ENCODE measurements at places on chromosomes 2 and 18.

DNA sequence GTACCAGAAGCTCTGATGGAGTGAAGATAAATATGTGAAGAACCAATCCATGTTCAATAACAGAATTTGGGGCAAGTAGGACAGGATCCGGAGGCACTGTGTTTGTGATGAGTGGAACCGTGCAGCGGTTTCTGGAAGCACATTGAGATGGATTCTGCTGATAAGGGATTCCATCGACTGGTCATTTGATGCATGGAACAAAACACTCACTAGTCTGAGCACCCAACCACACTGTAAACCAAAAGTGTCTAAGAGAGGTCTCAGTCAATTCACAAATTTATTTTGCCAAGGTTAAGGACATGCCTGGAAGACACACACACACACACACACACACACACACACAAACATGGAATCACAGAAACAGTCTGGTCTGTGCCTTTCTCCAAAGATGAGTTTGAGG, 459.5 kb downstream of the FBXO15 start:
- DNase-seq, result no peak

DNA sequence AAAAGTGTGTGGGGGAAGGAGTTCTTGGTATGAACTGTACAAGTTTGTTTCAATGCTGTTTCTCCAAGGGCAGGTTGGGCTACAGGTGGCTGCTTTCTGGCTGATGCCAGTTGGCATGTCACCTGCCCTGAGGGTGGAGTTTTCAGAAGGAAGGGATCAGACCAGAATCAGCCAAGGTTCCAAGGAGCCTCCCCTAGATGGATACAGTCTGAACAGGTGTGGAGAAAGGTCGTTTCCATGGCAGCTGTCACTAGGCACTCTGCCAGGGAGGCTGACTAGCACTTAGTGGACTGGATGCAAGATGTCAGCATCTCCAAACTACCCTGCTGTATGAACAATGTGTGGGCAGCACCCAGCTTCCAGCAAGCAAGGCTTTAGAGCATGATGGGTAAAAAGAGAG, 444.4 kb upstream of the HNRNPA3 start:
- no peak for DNase-seq

- DNase-seq, result no peak
Observed at GRCh38 chr2:214127571-214127970, 283.3 kb upstream of the VWC2L start.

DNA sequence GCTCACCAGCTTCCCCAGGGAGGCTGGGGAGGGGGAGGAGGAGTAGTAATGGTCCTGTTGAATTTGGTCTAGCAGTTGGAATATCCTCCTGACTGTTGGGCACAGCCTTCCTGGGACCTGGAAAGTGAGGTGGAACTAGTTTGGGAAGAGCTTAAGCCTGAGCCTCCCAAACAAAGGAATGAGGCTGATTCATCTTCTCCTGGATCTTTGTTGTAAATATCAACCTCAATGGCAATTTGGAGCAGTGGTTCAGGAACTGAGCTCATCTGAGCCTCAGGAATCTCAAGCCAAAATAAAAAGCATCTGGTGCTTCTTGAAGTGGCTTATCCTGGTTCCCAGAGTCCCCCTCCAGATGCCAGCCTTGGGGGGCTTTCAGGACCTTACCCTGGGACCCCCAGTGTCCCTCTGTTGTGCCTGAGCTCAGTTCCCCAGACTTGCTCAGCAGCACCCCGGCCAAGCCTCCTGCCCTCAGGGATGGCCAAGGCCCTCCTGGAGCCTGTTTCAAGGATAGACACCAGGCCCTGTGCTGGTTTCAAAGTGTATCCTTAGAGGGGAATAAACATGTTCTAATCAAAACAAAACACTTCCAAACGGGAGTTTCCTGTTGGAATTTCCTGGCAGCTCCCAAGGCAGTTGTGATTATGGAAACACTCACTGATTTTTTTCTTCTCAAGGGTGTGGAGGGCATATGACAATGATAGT, 112.6 kb downstream of the DDX1 start:
- no peak for DNase-seq

DNA sequence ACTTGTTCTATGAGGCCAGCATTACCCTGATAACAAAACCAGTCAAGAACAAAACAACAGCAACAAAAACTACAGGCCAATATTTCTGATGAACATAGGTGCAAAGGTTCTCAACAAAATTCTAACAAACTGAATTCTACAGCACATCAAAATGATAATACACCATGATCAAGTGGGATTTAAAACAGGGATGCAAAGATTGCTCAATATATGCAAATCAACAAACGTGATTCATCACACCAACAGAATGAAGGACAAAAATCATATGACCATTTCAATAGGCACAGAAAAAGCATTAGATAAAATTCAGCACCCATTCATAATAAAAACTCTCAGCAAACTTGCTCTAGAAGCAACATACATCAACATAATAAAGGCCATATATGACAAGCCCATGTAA, 173.6 kb downstream of the CAMKMT start:
- DNase-seq, result no peak

GRCh38 chr2:222355860-222356259, 57.1 kb upstream of the PAX3 start:
- DNase-seq, result no peak

DNA sequence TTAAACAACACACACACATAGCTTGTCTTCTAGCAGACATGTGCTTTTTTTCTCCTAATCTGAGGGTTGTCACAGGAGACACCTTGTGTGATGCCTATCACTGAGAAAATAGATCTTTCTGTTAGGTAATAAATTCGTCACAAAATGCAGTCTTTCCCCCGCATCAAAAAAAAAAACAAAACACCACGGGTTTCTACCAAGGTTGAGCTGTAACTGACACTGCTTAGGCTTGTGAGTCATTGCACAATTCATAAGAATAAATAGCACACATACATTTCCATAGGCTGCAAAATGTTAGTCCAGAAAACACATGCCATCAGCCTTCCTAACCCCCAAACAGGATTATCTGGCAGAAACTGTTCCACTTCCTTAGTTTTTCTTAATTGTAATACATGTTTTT, 6.5 kb downstream of the TMEM163 start:
- DNase-seq, result no peak

DNA sequence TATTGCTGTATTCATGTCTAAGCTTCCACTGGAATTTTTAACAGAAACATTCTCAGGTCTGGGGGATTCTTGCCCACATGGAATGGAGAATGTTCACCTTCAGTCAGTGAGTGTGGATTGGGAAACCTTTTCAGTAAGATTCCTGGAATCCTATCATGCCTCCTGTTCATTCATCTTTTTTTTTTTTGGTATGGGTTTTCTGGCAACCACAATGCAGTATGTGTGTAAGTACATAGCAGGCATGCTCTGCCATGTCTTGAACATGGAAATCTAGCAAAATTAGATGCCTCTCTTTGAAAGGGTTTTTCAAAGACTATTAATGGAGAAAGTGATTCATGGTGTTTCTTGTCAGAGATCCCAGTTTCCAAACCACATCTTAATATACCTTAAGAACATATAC, 176.5 kb downstream of the LTBP1 start:
- no peak for DNase-seq

- no peak for DNase-seq
Observed at GRCh38 chr2:88521445-88522073, 69.1 kb upstream of the FOXI3 start.

DNA sequence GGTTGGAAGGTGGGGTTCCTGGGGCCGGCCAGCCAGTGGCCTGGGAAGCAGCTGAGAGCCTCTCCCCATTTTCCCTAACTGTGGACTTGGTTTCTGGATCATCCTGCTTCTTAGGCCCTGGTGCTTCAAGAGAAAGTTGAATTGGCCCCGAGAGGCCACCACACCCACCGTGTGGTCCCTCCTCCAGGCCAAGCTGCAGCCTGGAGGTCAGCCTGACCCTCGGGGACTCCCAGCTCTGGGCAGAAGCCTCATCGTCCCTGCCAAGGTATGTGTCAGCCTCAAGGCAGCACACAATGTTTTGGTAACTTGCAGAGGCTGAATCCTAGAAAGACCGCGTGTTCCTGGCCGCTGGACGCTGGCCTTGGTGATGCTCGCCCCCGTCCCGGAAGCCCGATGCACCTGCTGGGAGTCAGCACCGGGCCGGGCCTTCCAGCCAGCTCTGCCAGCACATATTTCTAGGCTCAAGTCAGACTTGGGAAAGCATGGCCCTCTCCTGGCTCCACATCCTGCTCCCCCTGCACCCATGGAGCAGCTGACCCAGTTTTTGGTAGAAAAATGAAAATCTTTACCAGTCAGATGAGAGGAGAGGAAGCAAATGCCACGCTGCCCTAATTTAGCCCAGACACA, 72.6 kb downstream of the ACTR2 start:
- DNase-seq, result no peak

- no peak for DNase-seq
Observed at GRCh38 chr18:3499501-3499900, 49.5 kb downstream of the TGIF1 start.

DNA sequence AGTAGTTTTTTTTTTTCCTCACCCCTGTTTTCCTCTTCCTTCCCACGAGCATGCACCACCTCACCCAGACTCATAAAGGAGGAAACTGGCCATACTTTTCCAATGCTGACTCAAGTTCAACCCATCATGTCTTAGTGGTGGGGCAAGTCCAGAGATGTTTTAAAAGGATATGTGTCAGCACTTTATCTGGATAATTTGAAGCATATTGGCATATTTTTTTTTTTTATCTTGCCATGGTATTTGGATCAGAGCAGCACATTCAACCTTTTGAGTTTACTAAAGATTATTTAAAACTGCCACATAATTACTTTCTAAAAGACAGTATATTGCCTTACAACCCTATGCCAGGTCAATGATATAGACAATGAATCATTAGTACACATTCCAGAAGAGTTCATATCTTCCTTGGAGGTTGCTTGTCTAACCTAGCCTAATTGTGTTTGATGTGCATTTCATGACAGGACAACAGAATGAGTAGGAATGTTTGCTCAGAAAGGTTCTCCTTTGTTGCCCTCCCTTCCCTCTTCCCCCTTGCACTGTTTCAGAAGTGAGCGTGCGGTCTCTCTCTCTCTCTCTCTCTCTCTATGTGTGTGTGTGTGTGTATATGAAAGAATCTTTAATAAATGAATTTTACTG, 950.7 kb upstream of the FAM98A start:
- DNase-seq, result no peak

DNA sequence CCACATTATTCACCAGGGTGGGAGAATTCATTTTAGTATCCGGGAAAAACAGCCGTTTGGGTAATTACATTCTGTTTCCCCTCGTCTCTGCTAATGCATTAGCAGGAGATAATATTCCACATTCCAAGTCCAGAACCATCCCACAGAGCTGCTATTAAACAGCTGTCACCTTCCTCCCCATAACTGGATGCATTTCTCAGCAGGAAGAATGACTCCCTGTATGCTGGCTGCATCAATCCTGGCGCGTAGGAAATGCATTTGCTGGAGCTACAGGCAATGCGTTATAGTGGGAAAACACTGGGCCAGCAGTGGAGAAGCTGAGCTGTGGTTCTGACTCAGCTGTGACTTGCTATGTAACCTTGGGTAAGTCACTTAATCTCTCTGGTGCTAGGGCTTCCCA, 246.0 kb downstream of the CLIP4 start:
- DNase-seq, result no peak

DNA sequence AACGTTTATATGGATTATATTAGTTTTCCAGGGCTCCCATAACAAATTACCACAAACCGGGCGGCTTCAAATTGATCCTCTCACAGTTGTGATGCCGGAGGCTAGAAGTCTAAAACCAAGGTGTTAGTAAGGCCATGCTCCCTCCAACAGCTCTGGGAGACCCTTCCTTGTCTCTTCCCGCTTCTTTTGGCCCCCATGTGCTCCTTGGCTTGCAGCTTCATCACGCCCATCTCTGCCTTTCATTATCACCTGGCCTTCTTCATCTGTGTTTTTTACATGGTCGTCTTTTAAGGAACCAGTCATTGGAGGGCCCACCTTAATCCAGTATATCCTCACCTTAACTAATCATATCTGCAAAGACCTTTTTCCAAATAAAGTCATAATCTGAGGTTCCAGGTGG, 13.9 kb downstream of the MAPRE2 start:
- DNase-seq, result no peak

GRCh38 chr2:186977433-186978045, 128.6 kb upstream of the ZSWIM2 start:
- DNase-seq, result no peak

GRCh38 chr2:84674586-84674985, 158.3 kb downstream of the DNAH6 start:
- DNase-seq, result no peak

GRCh38 chr18:22702806-22703205, 230.3 kb upstream of the RBBP8 start:
- DNase-seq, result no peak

- no peak for DNase-seq
Observed at GRCh38 chr2:15159206-15159605, 401.9 kb downstream of the NBAS start.

DNA sequence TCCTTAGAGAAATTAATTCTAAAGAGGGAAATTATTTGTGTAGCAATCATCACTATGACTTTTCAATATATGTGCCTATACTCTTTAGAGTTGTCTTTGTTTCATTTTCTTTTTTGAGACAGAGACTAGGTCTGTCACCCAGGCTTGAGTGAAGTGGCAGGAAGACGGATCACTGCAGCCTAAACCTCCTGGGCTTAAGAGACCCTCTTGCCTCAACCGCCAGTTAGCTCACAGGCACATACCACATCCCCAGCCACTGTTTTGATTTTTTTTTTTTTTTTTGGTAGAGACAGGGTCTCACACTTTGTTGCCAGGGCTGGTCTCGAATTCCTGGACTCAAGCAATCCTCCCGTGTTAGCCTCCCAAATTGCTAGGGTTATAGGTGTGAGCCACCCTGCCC, 12.4 kb downstream of the YWHAQ start:
- no peak for DNase-seq

DNA sequence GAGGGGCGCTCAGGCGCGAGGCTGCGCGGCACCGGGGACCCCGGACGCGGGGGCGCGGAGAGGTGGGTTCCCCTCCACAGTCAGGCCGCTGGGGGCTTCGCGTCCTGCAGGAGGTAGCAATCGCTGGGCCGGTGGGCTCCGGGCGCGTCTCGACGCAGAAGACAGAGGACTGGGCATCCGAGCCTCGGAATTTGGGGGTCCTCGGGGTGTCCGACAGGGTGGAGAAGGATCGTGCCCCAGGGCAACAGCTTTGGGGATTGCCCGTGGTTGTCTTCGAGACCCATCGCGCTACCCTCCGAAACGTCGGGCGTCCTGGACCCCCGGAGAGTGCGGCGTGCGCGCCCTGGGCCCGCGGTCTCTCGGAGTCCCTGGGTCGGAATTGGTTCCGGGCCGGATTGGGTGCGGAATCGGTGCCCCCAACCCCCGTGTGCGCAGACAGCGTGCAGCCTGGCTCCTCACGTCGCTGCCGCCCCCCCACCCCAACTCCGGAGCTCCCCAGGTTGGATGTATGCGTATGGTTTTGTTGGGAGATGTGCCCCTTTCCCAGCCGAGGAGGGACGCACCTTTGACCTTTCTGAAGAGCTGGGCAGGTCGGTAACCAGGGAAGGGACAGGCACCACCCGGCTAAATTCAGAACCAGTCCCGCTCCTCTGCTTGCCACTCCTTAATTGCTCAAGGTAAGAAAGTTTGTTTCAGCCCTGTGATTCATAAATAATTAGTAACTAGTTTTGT, 750 bp downstream of the NPAS2 start:
- DNase-seq, result no peak

DNA sequence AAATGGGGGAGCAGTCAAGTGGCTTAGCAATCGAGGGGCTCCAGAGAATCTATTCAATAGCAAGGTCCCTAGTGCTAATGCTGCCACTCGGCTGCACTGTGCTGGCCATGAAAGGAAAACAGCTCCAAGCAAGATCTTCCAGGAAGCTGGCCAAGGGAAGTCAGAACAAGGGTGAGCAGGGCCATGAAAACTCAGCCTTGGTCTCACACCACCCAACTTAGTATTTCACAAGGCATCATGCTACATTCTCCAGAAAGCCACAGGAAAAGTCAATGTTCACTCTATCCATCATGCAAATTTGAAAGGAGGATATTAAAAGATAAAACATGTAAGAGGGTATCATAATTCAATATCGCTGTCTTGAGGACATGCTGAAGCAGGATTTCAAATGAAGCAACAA, 35.7 kb downstream of the NRP2 start:
- DNase-seq, result no peak

Measured in AG04450 (cell line).